ENCODE measurements at places on chromosomes 11 and 22.

DNA sequence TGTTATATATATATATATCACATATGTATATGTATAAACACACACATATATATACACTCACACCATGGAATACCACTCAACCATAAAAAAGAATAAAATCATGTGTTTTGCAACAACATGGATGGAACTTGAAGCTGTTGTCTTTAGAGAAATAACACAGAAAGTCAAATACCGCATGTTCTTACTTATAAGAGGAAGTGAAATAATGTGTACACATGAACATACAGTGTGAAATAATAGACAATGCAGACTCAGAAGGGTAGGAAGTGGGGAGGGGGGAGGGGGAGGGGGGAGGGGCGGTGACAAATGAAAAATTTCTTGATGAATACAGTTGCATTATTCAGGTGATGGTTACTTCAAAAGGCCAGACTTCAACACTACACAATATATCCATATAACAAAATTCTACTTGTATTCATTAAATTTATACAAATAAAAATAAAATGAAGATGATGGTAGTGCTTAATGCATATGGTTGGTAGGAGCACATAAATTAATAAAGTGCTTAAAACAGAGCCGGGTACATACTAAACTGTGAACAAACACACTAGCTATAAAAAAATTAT lies 5.8 kb upstream of the OR5B2 start:
- DNase-seq: no peak

DNA sequence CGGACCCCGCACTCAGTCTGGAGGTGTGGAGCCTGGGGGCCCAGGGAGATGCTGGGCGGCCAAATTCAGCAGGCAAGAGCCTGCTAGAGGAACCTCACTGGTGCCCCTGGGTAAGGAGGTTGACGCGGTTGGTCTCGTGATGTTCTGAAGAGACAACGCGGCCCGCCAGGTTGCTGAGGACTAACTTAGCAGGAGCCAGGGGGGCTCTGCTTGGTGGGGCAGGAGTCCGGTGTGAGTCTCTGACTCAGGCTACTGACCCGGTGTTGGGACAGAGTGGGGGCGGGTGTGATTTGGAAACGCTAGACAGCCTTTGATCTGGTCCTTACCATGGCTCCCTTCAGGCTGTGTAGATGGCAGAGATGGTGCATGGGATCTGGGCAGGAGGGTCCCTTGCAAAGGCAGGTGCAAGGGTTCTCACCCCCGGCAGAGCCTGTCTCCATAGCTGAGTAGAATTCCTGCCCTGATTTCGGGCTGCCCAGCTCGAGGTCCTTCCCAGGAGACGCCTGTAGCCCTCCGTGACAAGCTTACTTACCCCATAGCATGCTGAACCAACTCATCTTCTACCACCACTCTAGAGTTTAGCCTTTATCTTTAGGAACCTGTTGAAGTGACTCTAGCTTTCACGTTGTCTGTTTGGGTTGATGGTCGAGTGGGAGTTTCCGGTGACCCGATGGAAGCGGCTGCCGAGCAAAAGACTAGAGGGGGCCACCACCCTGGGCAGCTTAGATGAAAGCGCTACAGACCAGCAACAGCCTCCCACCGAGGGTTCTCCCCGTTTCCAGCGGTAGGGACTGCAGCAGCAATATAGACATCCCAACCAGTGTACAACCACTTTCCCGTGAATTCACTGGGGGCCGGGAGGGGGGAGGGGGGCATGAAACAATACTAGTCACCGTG lies 38.4 kb downstream of the KCNC1 start:
- no peak for DNase-seq

GRCh38 chr22:25966448-25966913 lies 202.8 kb upstream of the SEZ6L start:
- DNase-seq: no peak

DNA sequence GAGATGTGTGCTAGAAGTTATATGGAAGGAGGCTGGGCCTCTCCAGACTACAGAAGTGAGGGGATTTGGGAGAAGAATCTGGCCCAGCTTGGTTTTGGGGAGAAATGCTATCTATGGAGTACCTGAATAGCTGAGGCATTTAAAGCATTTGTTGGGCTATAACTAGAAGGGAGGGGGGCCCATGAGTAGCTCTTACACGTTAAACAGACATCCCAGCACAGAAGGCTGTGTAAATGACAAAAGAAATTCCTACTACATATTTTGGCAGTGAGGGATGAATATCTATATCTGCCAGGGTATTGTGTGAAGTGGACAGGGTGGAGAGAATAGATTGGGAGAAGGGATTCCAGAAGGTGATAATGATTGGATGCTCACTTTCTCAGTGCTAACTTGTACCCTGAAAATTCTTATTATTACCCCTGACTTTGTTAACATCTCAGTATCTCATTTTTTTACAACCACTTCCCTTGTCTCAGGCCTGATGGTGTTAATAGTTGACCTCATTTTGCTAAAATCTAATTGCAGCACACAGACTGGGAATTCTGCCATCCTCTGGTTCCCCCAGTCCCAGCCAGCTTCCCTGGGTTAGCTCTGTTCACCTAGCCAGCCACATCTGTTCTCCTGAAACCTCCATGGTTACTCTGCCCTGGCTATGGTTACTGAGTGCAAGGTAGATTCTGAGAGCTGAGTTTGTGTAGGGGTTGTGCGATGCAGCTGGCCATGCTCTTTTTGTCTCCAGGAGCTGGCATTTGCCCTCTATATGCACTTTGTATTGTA lies 28.8 kb upstream of the RRM1 start:
- DNase-seq: no peak

DNA sequence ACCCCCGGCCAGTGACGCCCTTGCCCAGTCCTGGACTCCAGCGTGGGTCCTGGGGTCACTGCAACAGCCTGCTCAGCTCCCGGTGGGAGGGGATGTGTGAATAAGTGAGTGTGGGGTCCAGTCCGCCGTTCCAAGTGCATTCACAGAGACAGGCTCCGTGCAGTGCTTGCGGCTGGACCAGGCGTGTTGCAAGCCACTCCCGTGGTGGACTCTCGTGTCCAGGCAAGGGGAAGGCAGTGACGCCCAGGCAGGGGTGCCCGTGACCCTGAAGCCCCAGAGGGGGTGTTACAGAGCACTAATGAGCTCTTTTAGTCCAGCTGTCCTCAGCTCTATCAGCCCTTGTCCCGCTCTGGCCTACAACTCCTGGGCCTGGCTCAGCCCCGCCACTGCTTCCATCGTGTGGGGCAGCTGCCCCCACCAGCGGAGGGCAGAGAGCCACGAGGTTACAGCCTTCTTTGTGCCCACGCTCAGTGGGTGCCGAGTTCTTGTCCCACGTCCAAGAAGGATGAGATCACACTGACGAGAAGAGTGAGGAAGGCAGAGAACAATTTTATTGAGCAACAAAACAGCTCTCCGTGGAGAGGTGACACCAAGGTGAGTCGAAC lies 1807.5 kb downstream of the LRRC4C start:
- no peak for DNase-seq
